ENCODE measurements at places on chromosomes 3 and 15. TPM values are rescaled to one million over a fixed set of nuclear protein-coding genes. Genes with fewer than 3 reads are reported as not detected.

FAM3D gene
- total RNA-seq: 7.4 TPM

AHSG gene
- 0.27 TPM for total RNA-seq

GRAMD2A gene
- total RNA-seq: 6.0 TPM

ITGA11 gene
- 0.92 TPM for total RNA-seq

SELENOS gene
- 47.2 TPM for total RNA-seq

CADPS gene
- 21.6 TPM for total RNA-seq

GOLGA6D gene
- total RNA-seq: 0.19 TPM

NRROS gene
- 0.68 TPM for total RNA-seq

CERS3 gene
- 11.2 TPM for total RNA-seq

COPG1 gene
- 262 TPM for total RNA-seq

STAB1 gene
- 0.12 TPM for total RNA-seq

SRP14 gene
- 235 TPM for total RNA-seq

GBE1 gene
- total RNA-seq: 15.2 TPM

FANCD2OS gene
- not detected for total RNA-seq

TMIE gene
- 0.62 TPM for total RNA-seq

GASK1A gene
- total RNA-seq: 0.36 TPM

DUOXA2 gene
- 0.17 TPM for total RNA-seq

LRTM1 gene
- 0.29 TPM for total RNA-seq

CAND2 gene
- 11.1 TPM for total RNA-seq

HRG gene
- not detected for total RNA-seq

ZBBX gene
- total RNA-seq: 1.0 TPM

KY gene
- total RNA-seq: 0.58 TPM

IQCF5 gene
- total RNA-seq: not detected

CAMK2N2 gene
- total RNA-seq: 1.9 TPM

NKTR gene
- total RNA-seq: 97.1 TPM

ATP13A4 gene
- 10.2 TPM for total RNA-seq

ZNF620 gene
- 12.3 TPM for total RNA-seq

RBM5 gene
- 244 TPM for total RNA-seq

ATP11B gene
- 92.5 TPM for total RNA-seq

ZNF501 gene
- 5.0 TPM for total RNA-seq

PCSK6 gene
- total RNA-seq: 6.5 TPM

FRMD4B gene
- 38.7 TPM for total RNA-seq

AADAC gene
- 1.3 TPM for total RNA-seq

MUC20 gene
- total RNA-seq: 19.7 TPM

KIF23 gene
- 48.1 TPM for total RNA-seq

TRANK1 gene
- 8.6 TPM for total RNA-seq

DLEC1 gene
- 3.2 TPM for total RNA-seq

ARGFX gene
- not detected for total RNA-seq

NR1I2 gene
- total RNA-seq: 1.4 TPM

CCR9 gene
- not detected for total RNA-seq

GALNT15 gene
- 0.17 TPM for total RNA-seq

CFAP100 gene
- 4.3 TPM for total RNA-seq

CHRNA5 gene
- total RNA-seq: 11.5 TPM

CSPG5 gene
- 2.1 TPM for total RNA-seq

CRABP1 gene
- total RNA-seq: 20.5 TPM

GABRB3 gene
- total RNA-seq: 25.7 TPM

ZNF280D gene
- total RNA-seq: 15.2 TPM

SH2D7 gene
- not detected for total RNA-seq

MED12L gene
- 6.4 TPM for total RNA-seq

CHRFAM7A gene
- 0.55 TPM for total RNA-seq

GHSR gene
- not detected for total RNA-seq

POPDC2 gene
- 1.4 TPM for total RNA-seq

C3orf18 gene
- total RNA-seq: 1.9 TPM

CAPN3 gene
- total RNA-seq: 12.3 TPM

SUCNR1 gene
- total RNA-seq: 0.75 TPM

FOXB1 gene
- total RNA-seq: 0.60 TPM

FAM107A gene
- 4.5 TPM for total RNA-seq

SPTBN5 gene
- total RNA-seq: 4.2 TPM

CCDC39 gene
- not detected for total RNA-seq

CRELD1 gene
- 44.3 TPM for total RNA-seq
